Stimulated activated CD8-positive, alpha-beta memory T cell treated with anti-CD3 and anti-CD28 coated beads, Interleukin-7, amount 100 ng/mL, for 4 hours (primary cell): ENCODE measurements at places on chromosomes 7 and 10.

DNA sequence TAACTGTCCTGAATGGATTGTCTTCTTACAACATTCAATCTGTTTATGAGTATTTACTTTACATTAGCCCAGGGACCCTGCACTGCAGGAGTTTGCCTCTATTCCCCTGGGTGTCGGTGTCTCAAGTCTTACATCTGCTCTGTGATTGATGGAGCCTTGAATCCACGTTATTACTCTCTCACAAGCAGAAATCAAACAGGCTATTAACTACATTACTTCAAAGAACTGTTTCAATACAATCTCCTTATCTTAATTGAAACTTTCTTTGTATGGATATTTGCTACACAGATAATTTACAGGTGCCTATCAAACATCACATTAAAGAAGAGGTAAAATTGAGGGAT lies 3.1 kb upstream of the ARID5B start:
- DNase-seq = no peak

DNA sequence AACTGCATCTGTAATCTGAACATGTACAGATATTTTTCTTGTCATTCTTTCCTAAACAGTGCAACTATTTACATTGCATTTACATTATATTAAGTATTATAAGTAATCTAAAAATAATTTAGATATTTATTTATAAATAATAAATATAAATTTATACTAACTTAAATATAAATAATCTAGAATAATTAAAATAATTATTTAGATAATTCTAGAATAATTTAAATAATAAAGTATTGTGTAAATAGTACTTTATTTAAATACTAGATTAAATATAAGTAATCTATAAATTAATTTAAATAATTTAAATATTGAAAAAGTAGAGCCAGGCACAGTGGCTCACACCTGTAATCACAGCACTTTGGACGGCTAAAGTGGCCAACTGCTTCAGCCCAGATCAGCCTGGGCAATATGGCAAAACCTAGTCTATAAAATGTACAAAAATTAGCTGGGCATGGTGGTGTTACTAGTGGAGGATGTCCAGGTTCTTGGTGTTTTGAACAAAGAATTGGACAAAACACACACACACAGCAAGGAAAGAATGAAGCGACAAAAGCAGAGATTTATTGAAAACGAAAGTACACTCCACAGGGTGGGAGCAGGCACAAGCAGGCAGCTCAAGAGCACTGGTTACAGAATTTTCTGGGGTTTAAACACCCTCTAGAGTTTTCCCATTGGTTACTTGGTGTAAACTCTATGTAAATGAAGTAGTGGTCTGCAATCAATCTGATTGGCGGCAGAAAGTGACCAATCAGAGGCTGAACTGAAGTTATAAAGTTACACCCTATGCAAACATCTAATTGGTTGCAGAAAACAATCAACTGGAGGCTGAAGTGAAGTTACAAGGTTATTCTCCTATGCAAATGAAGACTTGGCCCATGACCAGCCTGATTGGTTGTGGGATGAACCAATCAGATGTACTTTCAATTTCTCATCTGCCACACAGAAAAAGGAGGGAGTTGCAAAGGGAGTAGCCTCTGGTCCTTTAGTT lies 100.2 kb upstream of the SP4 start:
- no peak for DNase-seq

DNA sequence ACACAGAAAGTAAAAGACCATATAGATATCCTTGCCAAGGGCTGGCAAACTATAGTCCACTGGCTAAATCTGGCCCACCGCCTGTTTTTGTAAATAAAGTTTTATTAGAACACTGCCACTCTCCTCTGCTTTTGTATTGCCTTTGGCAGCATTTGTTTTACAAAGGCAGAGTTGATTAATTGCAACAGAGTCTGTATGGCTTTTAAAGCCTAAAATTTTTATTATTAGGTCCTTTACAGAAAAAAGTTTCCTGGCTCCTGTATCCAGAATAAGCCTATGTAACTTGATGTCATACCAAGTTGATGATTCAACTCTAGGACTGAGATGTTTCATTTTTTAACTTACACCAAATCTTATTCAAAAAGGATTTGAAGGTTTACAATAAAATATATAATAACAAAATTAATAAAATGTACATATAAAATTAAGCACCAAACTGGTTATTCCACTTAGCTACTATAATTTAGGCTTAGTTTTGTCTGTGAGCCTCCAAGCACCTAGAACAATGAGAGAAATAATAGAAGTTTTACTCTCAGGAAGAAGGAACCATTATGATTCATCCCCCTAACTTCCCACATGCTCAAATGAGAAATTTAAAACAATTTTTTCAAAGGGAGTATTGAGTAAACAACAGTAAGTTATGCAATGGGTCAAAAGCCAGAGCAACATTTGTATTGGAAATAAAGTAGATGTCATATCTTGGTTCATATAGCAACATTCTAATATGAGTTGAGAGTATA lies 31.9 kb downstream of the CPED1 start:
- no peak for DNase-seq

GRCh38 chr10:123788981-123789380 lies 102.6 kb downstream of the CPXM2 start:
- DNase-seq = no peak

- DNase-seq = no peak
Observed at GRCh38 chr10:8975535-8975934, 921.0 kb downstream of the GATA3 start.

DNA sequence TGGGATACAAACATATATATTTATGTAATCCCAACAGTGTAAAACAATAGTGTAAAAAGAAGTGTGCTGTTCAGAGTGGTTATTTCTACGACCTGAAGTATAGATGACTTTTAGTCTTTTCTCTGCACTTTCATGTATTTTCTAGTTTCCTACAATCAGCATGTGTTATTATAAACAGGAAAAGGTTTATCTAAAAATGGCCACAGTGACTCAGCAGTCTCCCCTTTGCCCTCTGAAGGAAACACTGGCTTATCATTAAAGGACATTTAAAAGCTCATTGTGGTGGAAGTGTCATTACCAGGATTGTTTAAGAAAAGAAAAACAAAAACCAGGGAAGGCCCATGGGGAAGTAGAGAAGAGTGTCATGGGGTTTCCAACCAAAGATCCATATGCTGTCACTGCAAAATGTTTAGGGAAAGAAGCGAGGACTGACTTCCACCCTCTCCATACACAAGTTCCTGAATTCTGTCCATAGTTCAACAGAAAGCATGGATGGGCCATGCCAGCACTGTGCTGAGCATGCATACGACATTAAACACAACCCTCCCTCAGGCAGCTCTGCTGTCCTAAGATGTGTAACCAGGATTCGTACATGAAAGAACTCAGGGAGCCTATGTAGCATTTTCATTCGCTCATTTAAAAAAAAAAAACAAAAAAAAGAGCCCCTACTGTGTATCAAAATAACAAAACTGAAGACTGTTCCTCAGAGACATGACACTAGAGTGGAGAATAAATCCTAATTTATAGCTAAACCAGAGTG lies 10.2 kb downstream of the CYREN start:
- no peak for DNase-seq

DNA sequence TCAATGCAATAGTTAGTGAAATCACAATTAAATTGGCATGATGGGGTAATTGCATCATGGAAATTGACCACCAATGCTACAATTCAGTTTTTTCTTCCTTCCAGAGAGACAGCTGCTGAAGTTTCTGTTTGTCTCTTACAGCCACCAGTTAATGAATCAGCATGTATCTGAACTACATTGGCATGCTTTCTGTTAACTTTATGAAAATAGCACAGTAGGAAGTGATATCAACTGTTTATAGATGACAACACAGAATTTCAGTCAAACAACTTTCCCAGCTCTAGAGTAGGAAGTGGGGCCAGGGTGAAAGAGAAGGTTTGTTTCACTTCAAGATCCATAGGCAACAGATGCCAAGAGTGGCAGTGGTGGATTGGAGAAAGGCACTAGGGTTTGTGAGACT lies 339.6 kb upstream of the VWC2 start:
- DNase-seq = no peak

GRCh38 chr10:133166828-133167692 lies 7.0 kb downstream of the KNDC1 start:
- DNase-seq = no peak

DNA sequence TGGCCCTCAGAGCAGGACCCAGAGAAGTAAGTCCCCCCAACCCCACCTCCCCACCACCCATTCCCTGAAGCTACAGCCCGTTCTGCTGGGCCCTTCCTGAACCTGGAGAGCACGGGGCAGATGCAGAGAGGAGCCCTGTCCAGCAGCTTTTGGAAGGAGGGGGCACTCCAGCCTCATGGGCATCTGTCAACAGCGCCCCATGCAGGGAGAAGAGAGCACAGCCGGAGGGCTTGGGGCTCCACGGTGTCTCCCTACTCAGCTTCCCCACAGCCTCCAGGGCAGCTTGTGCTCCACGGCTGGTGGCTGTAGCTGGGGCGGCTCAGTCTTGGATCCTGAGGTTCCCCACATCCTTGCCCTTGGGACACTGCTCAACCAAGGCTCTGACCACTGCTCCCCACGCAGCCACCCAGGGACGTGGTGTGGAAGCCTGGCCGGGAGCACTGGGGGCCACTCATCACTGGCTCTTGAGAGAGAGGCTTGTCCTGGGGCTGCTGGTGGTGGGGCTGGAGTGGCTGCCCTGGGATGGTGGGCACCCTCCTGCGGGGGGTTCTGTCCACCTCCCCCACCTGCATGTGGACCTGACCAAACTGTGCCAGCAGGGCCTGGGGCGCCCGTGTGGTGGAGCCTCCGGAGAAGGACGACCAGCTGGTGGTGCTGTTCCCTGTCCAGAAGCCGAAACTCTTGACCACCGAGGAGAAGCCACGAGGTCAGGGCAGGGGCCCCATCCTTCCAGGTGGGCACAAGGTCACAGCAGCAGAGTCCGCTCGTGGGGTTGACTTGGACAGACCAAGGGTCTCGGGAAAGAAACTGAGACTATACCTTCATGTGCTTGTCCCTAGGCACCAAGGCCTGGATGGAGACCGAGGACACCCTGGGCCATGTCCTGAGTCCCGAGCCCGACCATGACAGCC lies 4.5 kb downstream of the PRAP1 start:
- no peak for DNase-seq

DNA sequence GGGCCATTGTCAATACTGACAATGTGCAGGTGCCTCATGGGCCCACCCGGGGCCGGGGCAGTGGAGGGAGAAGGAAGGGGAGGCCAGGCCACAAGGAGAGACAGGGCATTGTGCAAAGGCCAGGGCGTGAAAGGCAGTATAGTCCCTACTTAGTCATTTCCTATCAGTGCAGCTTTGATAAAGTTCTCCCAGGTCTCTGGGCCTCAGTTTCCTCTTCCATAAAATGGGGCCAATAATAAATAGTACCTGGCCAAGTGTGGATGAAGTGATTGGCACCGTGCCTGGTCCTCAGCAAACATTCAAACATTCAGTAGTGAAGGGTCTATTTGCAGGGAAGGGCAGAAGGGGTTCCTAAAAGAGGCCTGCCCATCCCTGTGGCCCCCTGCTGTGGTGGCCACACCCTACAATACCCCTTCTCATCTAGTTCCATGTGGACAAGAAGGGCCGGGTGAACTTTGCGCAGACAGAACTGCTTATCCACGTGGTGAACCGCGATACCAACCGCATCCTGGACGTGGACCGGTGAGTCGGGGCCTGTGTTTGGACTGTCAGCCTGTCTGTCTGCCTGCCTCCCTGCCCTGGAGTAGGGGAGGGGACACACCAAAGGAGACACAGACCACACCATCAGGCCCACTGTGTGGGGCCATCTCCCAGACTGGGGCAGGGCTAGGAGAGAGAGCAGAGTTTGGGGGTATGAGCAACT lies 36.9 kb upstream of the VSIR start:
- DNase-seq = no peak

DNA sequence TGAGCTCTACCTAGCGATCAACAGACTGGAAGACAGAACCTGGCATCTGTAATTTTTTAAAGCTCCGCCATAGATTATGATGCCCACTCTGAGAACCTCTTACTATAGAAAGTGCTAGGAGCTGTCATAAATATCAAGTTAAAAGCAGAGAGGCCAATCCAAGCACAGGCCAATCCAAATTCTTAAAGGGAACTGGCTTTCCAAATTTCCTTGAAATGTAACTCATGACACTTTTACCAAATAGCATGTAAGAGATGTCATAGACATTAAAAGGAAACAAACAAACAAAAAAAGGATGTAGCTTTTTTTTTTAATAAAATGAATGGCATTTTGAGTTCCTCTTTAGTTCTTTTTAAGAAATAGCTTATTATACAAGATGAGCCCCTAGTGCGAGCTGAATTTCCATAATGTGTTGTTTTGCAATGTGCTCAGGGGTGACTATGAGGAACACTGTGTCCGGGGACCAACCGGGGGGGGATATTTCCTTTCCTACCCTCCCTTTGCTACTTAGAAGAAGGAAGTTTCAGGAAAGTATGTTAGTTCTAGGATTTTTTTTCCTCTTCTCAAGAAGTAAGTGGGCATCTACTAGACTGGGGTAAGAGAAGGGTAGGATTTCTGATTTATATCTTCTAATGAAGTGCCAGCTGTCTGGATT lies 23.7 kb upstream of the MRC1 start:
- DNase-seq = no peak

GRCh38 chr10:88528806-88529570 lies 54.1 kb downstream of the RNLS start:
- DNase-seq = no peak

DNA sequence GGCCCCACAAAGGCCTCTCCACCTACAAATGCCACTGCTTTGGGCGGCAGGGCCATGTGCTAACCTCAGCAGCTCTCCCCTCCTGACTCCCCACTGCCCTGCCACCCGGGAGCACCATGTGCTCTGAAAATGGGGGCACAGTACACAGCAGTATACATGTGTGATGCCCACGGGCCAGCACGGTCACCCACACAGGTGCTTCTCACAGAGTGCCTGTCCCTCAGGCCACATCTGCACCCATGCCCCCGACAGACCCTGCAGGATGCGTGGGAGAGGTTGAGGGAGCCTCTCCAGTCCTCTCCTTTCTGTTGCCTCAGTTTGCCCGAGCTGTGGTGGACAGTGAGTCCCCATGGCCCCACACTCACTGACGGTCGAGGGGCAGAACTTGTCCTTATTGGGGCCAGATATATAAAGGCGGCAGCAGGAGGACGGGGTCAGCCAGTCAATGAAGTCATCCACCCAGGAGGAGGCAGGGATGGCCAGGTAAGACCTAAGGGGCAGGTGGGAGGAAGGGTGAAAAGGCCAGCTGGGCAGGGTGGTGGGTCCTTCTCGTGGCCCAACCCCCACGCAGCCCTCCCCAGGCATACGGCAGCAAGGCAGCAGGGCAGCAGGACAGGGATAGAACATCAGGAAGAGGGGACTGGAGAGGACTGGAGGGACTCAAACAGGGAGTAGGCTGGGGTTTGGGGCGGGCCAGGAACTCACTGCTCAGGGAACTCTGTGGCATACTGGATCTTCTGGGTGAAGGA lies 19.6 kb downstream of the NPC1L1 start:
- DNase-seq = no peak

- no peak for DNase-seq
Observed at GRCh38 chr10:99345350-99345749, 16.2 kb downstream of the CNNM1 start.
